ENCODE measurements at places on chromosomes 11 and 22. TPM values are rescaled to one million over a fixed set of nuclear protein-coding genes. Genes with fewer than 3 reads are reported as not detected.

PRR33 gene
- not detected for total RNA-seq

IGF2 gene
- total RNA-seq = 0.07 TPM

VSIG10L2 gene
- 0.14 TPM for total RNA-seq

OR2AT4 gene
- not detected for total RNA-seq

KRTAP5-10 gene
- total RNA-seq = not detected

PRG3 gene
- total RNA-seq = not detected

MMP12 gene
- not detected for total RNA-seq

OR5AN1 gene
- not detected for total RNA-seq

CCDC73 gene
- under 0.01 TPM for total RNA-seq

LRRC74B gene
- total RNA-seq = not detected

KCNK7 gene
- 0.68 TPM for total RNA-seq

MPEG1 gene
- not detected for total RNA-seq

NEU3 gene
- 8.2 TPM for total RNA-seq

SMC1B gene
- total RNA-seq = not detected

SEPTIN3 gene
- total RNA-seq = not detected

ST3GAL4 gene
- 9.2 TPM for total RNA-seq

CSF2RB gene
- under 0.01 TPM for total RNA-seq

DUSP8 gene
- 1.7 TPM for total RNA-seq

All from nasal cavity respiratory epithelium epithelial cell of viscerocranial mucosa (primary cell).